ENCODE measurements at places on chromosomes 5 and 9. TPM values are rescaled to one million over a fixed set of nuclear protein-coding genes. Genes with fewer than 3 reads are reported as not detected.

GRCh38 chr5:161547406-161547737, 847 bp upstream of the GABRB2 start:
- H3K27me3 ChIP-seq, result peaks cover 39% of the 10 kb centered on the region
- DNase-seq, result no peak
- H3K27ac ChIP-seq, result no peak overlapping the region
- H3K36me3 ChIP-seq, result no peaks in the 10 kb centered on the region
- H3K4me3 ChIP-seq, result peak overlapping the region; percentile 35

Gene ANKRD34B
- not detected for total RNA-seq

GRCh38 chr9:81979196-81979595, 9.4 kb upstream of the SPATA31D1 start:
- peaks cover 9% of the 10 kb centered on the region for H3K4me1 ChIP-seq
- DNase-seq, result no peak
- H3K36me3 ChIP-seq, result no peaks in the 10 kb centered on the region

Gene MORN5
- total RNA-seq, result not detected

All from gastrocnemius medialis (tissue), 4 donors.